ENCODE measurements at places on chromosomes 1 and 21.

- DNase-seq: no peak
These were observed 25.3 kb upstream of the ZNF697 start for GRCh38 chr1:119673171-119673940.

DNA sequence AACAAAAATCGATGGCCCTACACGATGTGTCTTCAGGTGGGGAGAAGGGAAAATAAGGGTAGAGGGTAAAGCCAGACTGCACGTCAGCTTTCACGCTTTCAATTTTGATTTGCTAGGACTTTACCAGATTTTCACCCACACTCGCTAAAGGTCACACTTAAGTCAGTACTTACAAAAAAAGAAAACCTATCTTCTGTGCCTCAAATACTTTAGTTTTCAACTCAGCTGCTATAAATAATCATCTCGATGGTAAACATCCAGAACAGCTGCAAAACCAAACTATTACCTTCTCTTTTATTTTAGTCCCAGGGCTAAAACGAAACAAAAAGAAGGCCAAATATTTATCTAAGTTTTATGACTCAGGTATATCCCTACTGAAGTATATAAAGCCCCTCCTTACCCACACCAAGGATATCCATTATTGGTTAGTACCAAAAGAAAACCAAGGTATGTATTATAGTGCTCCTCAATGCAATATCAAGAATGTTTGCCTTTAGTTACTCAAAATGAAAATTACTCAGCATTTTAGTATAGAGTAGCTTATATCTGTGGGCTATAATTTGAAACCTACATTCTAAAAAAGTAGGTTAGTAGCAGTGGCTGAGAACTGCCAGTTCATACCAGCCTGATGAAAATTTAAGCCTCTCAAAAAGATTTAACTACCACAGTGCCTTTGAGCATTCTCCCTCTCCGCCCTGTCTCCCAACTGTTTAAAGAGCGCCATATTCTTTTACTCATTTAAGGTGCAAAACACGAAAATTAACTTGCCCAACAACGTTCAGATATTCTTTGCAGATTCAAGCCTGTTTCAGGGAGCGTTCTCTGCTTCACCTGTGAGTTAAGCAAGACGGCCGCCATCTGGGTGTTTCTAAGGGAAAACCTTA lies 1.5 kb downstream of the CSDE1 start:
- DNase-seq: no peak

DNA sequence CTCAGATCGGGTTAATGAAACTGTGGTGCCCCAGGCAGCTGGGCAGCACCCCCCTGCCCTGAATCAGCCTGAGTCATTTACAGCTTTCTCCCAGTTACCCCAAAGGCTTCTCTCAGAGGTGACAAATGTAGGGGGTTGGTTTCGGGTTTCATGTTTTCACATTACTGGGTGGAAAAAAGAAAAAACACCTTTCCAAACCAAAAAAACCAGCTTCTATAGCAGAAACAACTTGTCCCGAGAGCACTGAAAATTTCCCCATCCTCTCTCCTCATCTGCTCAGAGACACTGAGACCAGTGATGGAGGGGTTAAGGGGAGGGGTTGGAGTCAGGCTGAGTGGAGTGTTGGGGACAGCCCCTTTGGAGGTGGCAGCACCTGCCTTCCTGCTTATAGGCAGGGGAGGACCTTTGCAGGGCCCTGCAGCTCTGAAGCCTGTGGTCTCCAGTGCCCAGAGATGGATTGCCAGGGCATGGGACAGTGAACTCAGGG lies 15.6 kb downstream of the UTP11 start:
- DNase-seq: no peak

DNA sequence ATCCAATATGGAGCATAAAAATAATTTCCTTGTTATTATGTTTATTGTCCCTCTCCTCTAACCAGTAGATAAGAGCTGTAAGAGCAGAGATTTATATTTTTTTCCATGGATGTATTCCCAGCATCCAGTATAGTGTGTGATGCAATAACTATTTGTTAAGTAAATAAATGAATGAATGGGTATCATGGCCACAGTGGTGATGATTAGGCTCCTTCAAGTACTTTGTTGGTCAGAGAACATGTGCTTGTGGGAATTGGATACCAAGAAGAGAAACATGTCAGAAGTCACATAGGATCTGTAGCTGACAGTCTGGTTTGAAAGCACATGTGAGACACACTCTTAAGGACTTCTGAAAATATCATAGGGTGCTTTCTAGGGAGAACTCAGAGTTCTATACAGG lies 588.5 kb downstream of the AGBL4 start:
- DNase-seq: no peak

DNA sequence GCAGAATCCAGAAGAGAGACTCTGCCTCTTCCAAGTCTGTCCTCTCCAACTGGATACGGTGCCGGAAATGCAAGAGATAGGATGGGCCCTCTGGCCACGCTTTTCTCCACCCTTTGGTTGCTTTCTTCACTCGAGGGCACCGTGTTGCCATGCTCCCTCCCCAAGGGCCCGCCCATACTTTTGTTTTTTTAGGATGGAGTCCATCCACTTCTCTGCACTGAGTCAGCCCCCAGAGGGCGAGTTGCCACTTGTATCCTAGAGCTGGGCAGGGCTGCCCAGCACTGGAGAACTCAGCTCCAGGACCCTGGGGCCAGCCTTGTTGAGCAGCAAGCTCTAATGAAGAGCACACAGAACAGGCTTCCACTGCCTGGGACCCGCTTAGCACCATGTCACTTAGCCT lies 25.5 kb downstream of the IFNGR2 start:
- no peak for DNase-seq

DNA sequence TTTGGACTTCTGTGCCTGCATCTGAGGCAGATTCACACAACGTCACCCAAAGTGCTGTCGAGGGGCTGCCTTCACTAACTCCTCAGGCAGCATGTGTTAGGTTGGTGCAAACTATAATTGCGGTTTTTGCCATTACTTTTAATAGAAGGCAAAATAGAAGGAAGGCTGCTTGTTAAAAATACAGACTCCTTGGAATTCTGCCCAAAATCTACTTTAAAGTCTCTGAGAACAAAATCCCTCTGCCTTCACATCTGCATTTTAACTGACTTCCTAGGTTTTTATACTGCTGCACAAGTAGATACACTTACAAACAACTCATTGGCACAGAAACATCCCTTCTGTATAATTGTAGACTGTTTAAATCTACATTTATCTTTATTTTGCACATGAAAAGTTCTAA lies 41.3 kb upstream of the SLC19A2 start:
- DNase-seq: no peak

- DNase-seq: no peak
These were observed 312.5 kb downstream of the KCNT2 start for GRCh38 chr1:196295766-196296165.

- no peak for DNase-seq
These were observed 291.3 kb downstream of the NTNG1 start for GRCh38 chr1:107432108-107432507.

GRCh38 chr1:31483012-31483946 lies 70.3 kb downstream of the SERINC2 start:
- peak; percentile 1 for DNase-seq

- no peak for DNase-seq
These were observed 56.5 kb downstream of the FOXO6 start for GRCh38 chr1:41417746-41418145.

- peak; percentile 47 for DNase-seq
These were observed 64.9 kb downstream of the MACF1 start for GRCh38 chr1:39269349-39269748.

DNA sequence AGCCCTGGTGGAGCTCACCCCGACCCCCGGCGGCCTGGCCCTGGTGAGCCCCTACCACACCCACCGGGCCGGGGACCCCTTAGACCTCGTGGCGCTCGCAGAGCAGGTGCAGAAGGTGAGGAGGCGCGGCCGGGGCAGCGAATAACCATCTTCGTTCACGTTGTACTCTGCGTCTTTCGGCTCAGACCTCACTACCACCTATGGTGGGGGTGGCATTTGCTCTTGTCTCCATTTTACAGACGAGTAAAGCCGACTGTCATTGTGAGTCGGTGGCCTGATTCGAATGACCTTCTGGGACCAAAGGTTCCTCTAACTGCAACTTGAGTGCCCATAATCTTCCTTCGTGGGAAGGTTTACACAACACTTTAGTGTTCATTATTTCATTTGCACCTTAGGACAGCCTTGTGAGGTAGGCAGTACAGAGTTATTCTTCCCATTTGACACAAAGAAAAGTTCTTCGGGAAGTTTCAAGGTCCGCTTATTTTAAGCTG lies 506 bp downstream of the C1orf50 start:
- no peak for DNase-seq

DNA sequence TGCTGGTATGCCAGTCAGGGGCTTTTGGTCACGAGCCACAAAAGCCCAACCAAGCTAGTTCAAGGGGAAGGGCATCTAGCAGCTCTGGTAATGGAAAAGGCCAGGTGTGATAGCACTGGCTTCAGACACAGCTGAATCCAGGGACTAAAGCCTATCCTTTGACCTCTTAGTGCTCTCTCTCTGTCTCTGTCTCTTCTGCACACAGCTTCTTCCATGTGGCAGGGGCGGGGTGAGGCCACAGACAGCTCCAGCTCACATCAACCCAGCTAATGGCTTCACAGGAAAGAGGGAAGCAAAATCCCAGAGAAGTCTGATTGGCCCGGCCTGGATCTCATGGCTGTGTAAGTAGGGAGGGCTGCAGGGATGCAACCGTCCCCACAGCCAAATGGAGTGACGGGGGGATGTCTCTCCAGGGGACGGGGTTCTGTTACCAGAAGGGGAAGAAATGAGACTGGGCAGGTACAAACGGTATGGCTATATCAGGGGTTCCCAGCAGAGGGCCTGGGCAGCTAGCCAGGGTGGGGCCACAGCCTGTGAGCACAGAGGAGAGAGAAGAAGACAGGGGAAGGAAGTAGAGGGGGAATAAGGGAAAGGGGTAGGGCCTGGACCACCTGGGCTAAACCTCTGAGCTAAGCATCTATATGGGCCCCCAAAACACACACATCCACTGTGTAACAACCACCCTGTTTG lies 42.4 kb downstream of the FBXO2 start:
- no peak for DNase-seq

DNA sequence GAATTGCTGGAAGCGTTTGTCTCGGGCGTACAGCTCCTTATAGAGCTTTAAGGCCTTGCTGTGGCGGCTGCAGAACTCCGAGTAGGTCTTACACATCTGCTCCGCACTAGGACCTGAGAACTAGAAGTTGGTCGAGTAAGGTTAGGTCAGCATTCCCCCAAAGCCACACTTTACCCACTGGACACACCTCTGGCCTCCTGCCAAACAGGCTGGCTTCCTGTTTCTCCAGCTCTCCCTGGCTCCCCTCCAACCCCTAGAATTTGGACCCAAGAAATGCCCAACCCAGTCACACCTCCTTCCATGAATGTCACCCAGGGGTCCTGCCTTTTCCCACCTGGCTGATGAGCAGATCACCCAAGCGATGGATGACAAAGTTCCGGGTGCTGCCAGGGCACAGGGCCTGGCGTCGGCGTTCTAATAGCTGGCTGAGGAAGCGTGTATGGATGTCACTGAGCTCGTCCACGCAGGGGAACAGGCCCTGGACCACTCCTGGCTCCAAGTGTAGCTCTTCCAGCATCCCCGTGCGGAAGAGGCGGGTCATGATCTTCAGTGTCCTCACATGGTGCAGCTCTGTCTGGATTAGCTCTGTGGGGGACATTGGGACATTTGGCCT lies 15.6 kb downstream of the ARHGEF2 start:
- no peak for DNase-seq

DNA sequence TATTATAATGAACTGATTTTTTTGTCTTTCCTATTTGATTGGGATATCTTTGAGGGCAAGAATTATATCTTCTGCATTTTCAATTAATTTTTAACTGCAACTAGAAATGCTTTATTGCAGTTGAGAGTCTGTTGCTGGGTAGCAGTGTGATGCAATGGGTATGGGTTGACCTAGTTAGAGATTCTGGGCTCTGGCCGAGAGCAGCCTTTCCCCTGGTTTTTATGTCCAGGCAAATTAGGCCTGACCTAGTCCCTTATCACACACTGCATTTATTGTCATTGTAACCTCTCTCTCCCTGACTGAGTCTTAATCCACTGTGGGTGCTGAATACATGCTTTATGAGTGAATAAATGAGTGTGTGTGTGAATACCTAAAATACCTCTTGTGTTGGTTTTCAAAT lies 206.4 kb upstream of the PTGFR start:
- no peak for DNase-seq

DNA sequence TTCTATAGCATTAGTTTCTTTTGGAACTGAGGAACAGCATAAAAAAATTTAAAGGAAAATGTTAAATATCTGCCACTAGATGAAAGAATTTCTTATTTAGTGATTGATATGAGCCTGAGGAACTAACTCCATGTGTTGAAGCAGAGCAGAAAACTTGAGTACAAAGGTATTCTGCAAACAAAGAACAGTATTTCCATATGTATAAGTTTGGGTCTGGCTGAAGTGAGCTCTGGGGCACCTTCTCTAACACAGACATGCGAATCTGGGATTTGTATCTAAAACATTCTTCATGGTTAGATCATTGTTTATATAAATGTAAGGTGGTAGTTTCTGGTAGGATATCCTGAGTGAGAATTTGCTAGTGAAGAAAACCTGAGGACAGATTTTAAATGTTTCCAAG lies 123.2 kb downstream of the TYW3 start:
- no peak for DNase-seq

- no peak for DNase-seq
These were observed 93.9 kb downstream of the DAB1 start for GRCh38 chr1:57329937-57330336.

GRCh38 chr21:44810779-44811178 lies 7.1 kb downstream of the SUMO3 start:
- no peak for DNase-seq

GRCh38 chr1:245448975-245449431 lies 294.2 kb downstream of the KIF26B start:
- no peak for DNase-seq

GRCh38 chr1:14812189-14812588 lies 213.7 kb downstream of the KAZN start:
- DNase-seq: no peak

GRCh38 chr1:200154069-200154767 lies 126.7 kb downstream of the NR5A2 start:
- no peak for DNase-seq

GRCh38 chr1:13901039-13901438 lies 201.1 kb downstream of the PRDM2 start:
- DNase-seq: no peak

- DNase-seq: no peak
These were observed 87.7 kb downstream of the INTS7 start for GRCh38 chr1:211947396-211948295.

- DNase-seq: no peak
These were observed 168.7 kb downstream of the CAMTA1 start for GRCh38 chr1:6953907-6954364.

DNA sequence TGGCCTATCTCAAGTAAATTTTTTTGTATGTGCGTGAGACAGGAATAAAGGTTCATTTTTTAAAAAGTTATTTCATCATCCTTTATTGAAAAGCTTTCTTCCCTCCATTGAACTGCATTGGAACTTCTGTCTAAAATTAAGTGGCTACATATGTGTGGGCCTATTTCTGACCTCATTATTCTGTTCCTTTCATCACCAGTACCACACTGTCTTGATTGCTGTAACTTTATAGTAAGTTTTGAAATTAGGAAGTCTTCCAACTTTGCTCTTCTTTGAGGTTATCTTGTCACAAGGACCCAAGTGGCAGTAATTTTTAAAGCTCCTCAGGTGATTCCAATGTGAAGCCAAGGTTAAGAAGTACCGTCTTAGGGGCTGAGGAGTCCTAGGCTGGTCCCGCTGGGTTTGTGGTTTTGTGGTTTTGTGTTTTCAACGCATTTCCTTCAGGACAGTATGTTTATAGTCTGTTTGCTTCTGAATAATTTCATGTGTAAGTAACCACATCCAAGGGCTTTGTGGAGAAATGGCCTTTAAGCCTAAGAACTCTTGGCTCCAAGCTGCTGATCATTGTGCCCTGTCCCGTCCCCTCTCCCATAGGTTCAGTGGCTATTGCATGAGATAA lies 12.4 kb upstream of the SCAF4 start:
- no peak for DNase-seq

Data from caudate nucleus (tissue), 63 donors.